ENCODE measurements at places on chromosomes 2 and 18.

DNA sequence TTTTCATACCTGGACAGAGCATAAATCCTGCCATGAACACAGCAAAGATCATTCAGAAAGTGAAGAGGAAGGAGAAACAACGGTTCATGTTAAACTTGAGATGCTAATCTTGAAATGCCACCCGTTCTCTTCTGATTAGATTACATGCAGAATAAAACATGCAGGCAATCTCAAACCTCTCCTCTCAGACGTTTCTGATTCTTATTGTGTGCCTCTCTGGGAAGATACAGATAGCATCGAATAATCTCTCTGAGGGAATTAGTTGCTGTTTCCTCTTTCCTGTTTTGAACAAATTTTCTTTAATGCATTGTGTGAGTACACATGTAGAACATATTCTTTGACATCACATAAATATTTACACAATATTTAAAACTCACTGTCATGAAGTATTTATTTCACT lies 313.4 kb downstream of the PRKCE start:
- no peak for DNase-seq

- DNase-seq = no peak
Observed at GRCh38 chr2:7835693-7836680, 845.9 kb upstream of the ID2 start.

- DNase-seq = no peak
Observed at GRCh38 chr2:15300624-15301573, 260.2 kb downstream of the NBAS start.

DNA sequence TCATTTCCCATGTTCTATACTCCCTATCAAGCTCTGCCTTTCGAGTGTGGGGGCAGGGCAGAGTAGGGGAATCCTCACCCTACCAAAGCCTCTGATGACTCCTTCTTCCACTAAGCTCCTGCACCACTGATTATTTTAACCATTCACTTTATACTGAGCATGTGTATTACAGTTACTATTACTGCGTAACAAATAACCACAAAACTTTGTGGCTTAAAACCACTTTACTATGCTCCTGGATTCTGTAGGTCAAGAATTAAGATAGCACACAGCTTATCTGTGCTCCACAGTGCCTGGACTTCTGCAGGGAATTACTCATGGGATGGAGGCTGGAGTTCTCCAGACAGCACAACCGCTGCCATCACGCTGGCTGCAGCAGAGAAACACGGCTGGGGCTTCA lies 117.4 kb upstream of the DNAJC10 start:
- DNase-seq = no peak

- no peak for DNase-seq
Observed at GRCh38 chr2:241095594-241096290, 6.3 kb downstream of the MTERF4 start.

DNA sequence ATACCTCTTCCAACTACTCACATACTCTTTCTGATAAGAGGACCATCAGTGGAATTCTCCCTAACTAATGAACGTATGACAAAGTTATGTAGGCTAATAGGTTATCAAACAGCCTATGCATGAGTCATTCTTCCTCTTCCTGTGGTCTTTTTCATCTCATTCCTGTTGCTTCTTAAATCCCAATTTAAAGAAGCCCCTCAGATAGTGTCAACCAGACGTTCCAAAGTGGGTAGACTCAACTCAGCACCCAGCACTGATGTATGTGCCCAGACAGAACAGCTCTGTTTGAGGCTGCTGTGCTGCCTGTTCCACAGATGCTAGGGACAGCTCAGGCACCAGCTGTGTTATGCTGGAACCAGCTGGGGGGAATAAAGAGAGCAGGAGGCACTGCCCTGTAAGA lies 52.6 kb downstream of the CXCR4 start:
- DNase-seq = no peak

DNA sequence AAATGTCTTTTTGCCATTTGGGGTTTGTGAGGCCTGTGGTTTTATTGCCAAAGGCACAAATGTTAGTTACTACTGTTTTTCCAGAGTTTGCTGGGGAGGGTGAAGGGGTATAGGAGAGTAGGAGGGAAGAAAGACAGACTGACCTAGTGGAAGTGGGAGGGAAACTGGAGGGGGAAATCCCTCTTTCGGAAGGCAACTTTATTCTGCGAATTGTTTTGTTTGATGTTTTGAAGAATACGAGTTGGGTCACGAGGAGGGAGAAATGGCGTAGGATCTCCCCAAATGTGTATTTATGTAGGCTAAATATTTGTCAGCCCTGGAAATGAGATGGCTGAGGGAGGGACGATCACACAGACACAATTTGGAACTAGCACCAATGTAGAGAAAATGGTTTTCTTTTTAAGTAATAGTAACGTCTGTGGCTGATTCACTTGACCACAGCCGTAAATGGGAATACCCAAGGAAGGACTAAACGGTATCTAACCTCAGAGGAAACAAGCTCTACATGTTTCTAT lies 172.3 kb downstream of the ICOS start:
- no peak for DNase-seq

DNA sequence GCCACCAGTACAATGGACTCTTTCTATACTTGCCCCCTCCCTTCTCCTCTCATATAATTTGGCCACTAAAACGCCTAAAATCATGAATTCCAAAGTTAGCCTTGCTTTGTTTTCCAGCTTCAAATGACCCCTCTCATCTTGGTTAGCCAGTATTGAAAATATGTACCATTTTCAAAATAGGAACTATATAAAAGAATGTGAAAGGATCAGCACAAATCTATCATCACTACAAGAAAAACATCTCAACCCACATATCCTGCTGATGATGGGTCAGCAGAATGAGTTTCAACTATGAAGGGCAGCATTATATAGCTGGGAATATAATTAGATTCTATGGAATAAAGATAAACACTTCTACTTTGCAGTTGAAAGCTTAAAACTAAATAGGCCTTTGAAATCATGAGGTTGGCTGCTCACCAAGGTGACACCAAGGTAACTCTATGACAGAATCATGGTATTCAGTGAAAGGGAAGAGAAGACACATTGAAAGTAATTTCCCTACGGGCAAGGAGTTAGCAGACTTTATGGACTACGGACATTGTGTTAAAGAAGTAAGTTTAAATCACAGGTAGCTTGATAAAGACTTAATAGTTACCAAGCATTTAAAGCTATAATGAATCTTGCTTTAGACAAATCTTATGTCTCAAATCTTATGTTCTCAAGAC lies 873.0 kb downstream of the CPS1 start:
- DNase-seq = no peak

DNA sequence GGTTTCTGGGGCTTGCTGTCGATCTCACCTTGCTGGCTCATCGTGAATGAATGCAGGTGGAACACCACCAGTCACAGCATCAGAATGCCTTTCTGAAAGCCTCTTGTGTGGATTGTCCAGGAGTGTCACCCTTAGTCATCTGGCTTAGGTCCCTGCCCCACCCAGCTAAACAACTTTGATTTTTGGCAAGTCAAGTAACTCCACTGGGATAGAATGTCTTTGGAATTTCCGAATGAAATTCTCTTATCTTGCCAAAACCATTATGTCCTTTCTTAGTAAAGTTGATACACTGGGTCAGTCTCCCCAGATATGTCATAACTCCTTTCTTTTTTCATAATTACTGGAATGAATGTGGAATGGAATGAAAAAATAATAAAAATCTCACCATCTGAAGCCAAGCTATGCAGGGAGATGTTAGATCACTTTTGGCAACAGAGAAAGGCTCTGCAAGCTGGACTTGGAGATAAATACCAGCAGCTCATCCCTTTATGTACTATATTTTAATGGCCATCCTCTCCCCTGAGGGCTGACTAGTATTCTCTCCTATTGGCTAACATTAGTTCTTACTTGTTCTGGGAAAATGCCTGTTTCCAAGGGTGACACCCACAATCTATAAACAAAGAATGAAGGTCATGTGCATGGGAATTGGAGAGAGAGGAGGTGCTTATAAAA lies 35.4 kb downstream of the INSIG2 start:
- no peak for DNase-seq

DNA sequence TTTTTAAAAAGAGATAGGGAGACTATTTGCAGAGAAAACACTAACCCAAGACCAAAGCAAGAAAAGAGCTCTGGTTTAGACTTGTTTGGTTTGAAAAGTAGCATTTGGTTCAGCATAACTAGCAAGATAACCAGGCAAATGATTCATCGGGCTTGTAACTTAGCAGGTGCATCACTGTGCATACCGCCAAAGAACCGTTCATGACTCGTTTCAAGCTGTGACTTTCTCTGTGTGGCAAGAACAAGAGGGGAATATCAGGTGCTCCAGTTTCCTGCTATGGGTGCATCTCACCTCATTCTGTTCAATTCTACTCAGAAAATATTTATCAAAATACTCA lies 244.9 kb downstream of the ETAA1 start:
- no peak for DNase-seq

DNA sequence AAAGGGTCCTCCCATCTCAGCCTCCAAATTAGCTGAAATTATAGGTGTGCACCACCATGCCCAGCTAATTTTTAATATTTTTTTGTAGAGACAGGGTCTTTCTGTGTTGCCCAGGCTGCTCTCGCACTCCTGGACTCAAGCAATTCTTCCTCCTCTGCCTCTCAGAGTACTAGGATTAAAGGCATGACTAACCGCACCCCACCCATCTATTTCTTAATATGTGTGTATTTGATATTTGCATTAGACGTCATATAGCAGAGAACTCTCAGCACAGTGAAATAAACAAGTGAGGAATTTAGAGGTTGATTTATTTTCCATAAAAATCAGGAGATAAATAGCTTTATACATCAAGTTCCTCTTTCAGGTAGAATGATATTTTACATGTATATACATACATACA lies 213.5 kb downstream of the FSIP2 start:
- no peak for DNase-seq

GRCh38 chr2:195488567-195488966 lies 168.5 kb upstream of the SLC39A10 start:
- DNase-seq = no peak

DNA sequence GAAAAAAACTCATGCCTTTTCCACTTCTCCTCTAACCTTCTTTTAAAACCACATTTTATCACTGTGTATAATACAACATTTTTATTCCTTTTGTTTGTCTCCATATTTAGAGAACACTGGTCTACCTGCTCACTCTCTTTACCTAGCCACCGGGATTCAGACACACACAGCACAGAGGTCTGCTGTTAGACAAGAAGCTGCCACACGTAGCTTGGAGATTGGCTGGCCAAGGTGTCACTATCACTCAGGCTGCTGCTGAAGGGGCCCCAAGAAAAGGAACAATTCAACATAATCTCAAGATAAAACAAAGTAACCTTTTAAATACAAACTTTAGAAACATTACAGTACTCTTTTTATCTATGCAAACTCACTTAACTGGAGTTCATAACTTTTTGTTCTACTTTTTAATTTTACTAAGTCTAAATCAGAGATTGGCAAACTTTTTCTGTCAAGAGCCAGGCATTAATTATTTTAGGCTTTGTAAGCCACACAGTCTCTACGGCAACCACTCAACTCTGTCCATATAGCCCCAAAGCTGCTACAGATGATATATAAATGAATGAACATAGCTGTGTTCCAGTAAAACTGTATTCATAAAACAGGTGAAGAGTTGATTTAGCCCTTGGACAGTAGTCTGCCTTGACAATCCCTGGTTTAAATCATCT lies 25.8 kb downstream of the FEZ2 start:
- no peak for DNase-seq

Measured in stimulated activated CD8-positive, alpha-beta memory T cell treated with anti-CD3 and anti-CD28 coated beads, Interleukin-7, amount 100 ng/mL, for 24 hours (primary cell).